ENCODE measurements at places on chromosomes 12 and 14. TPM values are rescaled to one million over a fixed set of nuclear protein-coding genes. Genes with fewer than 3 reads are reported as not detected.

GRCh38 chr12:131615326-131616042, 95.4 kb upstream of the SFSWAP start:
- H3K36me3 ChIP-seq, result no peaks in the 10 kb centered on the region
- H3K4me1 ChIP-seq, result no peaks in the 10 kb centered on the region
- no peak overlapping the region for H3K4me3 ChIP-seq
- H3K27ac ChIP-seq, result no peak overlapping the region

GRCh38 chr14:97977651-97978261, 1180.6 kb downstream of the VRK1 start:
- no peaks in the 10 kb centered on the region for H3K27me3 ChIP-seq
- no peaks in the 10 kb centered on the region for H3K4me1 ChIP-seq
- no peaks in the 10 kb centered on the region for H3K36me3 ChIP-seq
- no peak overlapping the region for H3K4me3 ChIP-seq

Gene OR4N5
- not detected for total RNA-seq

Gene SYNDIG1L
- not detected for total RNA-seq

GRCh38 chr12:43852744-43853143, 16.9 kb downstream of the TMEM117 start:
- peaks cover 5% of the 10 kb centered on the region for H3K36me3 ChIP-seq
- no peak overlapping the region for H3K4me3 ChIP-seq
- peaks cover 61% of the 10 kb centered on the region for H3K4me1 ChIP-seq
- H3K27me3 ChIP-seq, result no peaks in the 10 kb centered on the region

GRCh38 chr12:66137937-66138336, 7.4 kb upstream of the LLPH start:
- H3K4me3 ChIP-seq, result no peak overlapping the region
- no peaks in the 10 kb centered on the region for H3K27me3 ChIP-seq
- no peak for DNase-seq
- no peak overlapping the region for H3K27ac ChIP-seq

DNA sequence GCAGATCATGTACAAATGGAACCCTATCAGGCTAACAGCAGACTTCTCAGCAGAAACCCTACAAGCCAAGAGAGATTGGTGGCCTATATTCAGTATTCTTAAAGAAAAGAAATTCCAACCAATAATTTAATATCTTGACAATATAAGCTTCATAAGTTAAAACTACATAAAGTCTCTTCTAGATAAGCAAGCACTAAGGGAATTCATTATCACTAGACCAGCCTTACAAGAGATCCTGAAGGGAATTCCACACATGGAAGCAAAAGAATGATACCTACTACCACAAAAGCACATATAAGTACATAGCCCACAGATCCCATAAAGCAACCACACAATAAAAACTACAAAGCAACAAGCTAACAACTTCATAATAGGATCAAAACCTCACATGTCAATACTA, 60.4 kb upstream of the SCAF11 start:
- no peak overlapping the region for H3K27ac ChIP-seq
- no peak overlapping the region for H3K4me3 ChIP-seq

Gene PPP4R4
- 0.21 TPM for total RNA-seq

Gene ARPC3
- total RNA-seq, result 302 TPM

Gene COL2A1
- 200 TPM for total RNA-seq

DNA sequence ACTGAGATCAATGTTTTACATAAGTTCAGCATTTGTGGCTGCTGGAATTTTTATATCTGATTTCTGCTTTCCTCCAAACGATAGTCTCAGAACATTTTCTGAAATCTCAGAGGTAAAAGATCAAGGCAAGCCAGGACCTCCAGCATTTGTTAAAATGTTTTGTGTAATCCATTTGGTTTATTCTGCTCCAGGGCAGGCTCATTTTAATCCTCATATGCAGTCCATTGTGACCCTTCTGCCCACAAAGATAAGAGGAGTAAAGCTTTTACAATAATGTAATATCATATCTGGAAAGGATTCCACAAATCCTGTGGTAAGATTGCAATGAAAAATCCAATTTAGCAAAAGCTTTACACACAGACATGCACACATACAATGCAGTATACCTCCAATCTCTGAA, 55.3 kb upstream of the KCNH5 start:
- H3K4me3 ChIP-seq, result no peak overlapping the region
- no peaks in the 10 kb centered on the region for H3K27me3 ChIP-seq
- DNase-seq, result no peak
- H3K4me1 ChIP-seq, result no peaks in the 10 kb centered on the region
- no peak overlapping the region for H3K27ac ChIP-seq

Gene EGLN3
- 12.0 TPM for total RNA-seq

DNA sequence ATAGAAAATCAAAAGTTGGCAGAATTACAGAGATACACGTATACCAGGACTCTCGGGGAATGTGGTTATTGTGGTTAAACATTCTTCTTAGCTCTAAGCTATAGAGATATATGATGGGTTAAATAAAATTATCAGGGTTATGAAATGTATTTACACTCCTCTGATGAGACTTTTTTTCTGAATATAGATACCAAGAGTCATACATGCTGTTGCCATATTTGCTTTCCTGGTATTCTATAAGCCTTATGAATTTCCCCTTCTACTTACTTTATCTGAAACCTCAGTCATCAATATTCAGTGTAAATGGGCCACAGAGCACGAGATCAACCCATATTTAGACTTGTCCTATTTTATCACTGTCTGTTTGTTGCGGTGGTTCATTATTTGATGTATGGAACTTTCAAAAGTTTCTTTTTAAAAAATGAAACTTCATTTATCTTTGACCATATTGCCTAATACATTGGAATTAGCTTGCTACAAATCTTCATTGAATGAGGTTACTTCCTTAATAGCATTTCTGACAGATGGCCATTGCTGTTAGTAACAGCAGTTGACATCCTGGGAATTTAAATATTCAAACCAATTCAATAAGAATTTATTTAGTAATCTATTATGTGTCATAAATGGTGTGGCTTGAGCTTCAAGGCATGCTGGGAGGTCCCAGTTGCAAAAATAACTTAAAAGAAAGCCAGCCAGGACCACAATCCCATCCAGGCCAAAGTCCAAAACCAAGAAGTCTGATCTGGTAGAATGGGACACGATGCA, 393.5 kb downstream of the PCNX1 start:
- H3K27me3 ChIP-seq, result no peaks in the 10 kb centered on the region
- no peak overlapping the region for H3K4me3 ChIP-seq
- H3K36me3 ChIP-seq, result no peaks in the 10 kb centered on the region
- H3K27ac ChIP-seq, result no peak overlapping the region
- H3K4me1 ChIP-seq, result no peaks in the 10 kb centered on the region

DNA sequence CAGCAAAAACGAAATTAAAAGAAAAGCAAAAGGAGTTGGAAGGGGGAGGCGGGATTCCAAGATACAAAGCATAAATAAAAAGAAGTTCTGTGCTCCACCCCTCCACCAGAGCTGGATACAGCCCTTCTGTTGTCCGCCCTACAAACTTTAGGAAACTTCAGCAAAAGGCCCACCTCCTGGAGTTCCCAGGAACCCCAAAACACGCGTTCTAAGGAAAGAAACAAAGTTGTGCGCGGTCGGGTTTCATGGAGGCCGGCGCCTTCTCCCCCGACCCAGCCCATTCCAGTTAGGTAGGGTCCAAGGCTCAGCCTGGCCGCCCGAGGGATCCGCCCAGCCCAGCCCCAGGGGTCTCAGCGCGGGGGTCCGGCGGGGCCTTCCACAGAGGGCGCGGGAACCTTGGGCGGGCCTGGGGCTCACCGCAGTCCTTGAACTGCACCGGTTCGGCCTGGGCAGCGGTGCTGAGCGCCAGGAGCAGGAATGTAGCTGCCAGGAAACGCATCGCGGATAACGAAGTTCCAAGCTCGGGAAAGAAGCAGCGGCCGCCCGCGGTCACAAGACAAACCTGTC, at the start of gene NPC2:
Gene NPC2, minus strand, starts transcription at position 530 of the 567 bp plus-strand sequence. Its CDS starts 31 bp downstream, at position 499.
- no peaks in the 10 kb centered on the region for H3K27me3 ChIP-seq
- no peak for DNase-seq
- no peak within 1 kb of the TSS for H3K27ac ChIP-seq

DNA sequence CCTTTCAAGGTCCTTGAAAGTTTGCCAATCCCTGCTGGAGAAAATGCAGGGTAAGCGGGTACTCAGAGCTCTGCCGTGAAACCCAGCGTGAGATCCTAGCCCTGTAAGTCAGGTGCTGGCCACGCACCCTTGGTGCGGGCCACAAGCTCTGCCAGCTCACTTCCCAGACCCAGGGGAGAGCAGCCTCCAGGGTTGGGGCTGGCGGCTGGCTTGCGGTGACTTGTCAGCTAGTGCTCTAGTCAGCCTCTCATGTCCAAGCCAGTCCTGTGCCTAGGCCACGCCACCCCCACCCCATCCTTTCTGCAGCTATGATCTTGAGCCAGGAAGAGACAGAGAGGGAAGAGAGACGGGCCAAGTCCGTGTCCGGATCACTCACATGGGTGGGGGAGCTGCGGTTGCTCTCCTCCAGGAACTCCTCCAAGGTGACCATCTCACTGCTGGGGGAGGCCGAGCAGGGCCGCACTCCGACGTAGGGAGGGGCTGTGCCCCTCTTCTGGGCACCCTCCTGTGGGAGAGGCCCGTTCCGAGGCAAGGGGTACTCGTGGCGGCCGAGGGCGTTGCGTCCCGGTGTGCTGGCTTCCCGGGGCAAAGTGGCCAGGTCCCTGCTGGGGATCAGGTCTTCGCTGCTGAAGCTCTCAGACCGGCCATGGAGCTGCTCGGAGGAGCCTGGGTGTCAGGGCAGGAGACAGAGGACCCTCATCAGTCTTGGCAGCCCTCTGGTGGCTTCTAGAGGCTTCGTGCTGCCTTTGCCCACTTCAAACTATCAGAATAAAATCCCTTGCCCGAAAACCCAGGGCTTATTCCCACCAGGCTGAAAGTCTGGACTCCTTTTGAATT, 33.3 kb upstream of the GPR68 start:
- no peak overlapping the region for H3K4me3 ChIP-seq
- H3K27me3 ChIP-seq, result no peaks in the 10 kb centered on the region
- no peaks in the 10 kb centered on the region for H3K36me3 ChIP-seq
- H3K4me1 ChIP-seq, result no peaks in the 10 kb centered on the region
- H3K27ac ChIP-seq, result no peak overlapping the region

Gene CHGA
- total RNA-seq, result not detected

Gene BICDL1
- 14.2 TPM for total RNA-seq

DNA sequence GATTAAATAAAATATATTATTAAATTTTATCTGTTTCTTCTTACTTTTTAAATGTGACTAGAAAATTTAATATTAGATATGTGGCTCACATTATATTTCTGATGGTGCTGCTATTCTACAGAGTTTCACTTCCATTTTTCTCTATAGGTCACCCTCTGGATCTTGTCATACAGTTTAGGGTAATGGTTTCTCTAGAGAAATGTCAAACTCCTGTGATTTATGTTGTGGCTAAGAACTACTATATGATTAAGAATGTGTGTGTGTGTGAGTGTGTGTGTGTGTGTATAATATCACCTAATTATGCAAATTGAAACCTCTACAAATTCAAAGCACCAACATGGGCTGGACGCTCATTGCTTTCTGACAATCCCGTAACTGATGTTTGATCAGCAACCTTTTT, 325.9 kb downstream of the ADAMTS20 start:
- DNase-seq, result no peak
- H3K27me3 ChIP-seq, result no peaks in the 10 kb centered on the region
- H3K36me3 ChIP-seq, result no peaks in the 10 kb centered on the region
- no peak overlapping the region for H3K4me3 ChIP-seq
- H3K27ac ChIP-seq, result no peak overlapping the region

DNA sequence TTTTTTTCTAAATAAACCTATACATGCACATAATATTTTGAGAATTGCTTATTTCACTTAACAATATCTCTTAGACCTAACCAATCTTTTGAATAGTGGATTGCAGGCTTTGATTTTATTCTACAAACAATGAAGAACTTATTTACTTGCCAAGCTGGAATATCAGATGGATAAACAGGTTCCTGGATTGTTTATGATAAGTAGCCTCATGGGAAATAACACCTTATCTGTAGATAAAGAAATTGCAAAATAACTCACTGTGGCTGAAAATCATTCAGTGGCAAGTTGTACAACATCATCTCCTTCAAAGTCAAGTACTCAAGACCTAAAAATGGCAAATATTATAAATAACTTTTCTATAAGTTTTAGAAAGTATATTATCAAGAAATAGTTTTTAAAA, 335.4 kb upstream of the ATP2B1 start:
- H3K4me1 ChIP-seq, result no peaks in the 10 kb centered on the region
- no peaks in the 10 kb centered on the region for H3K27me3 ChIP-seq
- H3K4me3 ChIP-seq, result no peak overlapping the region
- no peaks in the 10 kb centered on the region for H3K36me3 ChIP-seq
- DNase-seq, result no peak

Gene RNASE2
- total RNA-seq, result not detected

DNA sequence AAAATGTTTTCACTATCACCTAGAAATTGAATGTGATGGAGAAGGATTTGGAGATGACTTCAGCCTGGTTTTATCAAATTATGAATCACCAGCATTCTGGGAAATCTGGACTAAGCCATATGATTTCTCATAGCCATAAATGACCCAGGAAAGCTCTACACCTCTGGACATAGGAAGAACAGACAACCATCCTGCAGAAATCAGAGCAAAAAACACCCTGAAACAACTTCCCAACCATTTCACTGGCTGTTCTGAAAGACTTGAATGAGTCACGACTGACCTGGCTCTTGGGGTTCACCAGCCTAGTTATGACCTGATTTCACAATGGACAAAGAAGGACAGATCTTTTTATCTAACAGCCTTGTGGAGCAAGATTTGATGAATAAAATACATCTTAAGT, 123.8 kb downstream of the KCNH5 start:
- no peaks in the 10 kb centered on the region for H3K27me3 ChIP-seq
- no peaks in the 10 kb centered on the region for H3K36me3 ChIP-seq
- no peak for DNase-seq
- no peak overlapping the region for H3K27ac ChIP-seq
- no peak overlapping the region for H3K4me3 ChIP-seq
- H3K4me1 ChIP-seq, result no peaks in the 10 kb centered on the region

DNA sequence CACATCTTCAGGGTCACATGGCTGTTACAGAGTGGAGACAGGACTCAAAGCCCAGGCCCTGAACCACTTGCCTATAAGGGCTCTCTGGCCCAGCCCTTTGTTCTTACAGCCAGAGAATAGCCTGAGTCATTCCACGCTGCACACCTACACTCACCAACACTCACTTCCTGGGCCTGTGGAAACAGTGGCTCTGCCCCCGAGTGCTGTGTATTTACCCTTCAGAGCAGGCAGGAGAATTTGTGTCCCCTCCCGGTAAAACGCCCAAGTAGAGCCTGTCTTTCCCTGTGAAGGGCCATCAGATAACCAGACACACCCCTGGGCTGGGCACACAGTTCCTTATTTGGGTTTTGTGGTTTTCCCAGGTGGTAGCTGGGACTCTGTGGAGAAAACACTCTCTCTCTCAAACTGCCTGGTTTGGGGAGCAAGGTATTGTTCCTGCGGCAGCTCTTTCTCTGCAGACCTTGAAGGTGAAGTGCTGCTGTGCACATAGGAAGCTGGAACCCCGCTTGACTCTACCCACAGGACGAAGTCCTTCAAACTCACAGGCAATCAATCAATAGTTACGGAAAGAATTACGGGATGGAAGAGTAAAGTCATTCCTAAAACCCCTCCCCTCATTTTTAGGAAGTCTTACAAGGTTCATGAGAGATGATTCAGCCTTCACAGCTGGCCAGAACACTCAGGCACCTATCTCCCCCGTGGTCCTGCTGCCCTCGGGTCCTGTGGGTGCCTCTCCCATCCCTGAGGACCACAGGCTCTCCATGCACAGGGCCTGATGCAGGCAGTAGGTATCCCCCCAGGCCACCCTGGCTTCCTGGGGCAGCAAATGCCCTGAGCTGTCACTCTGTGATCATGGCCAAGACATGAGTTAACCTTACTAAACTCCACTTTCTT, 20.3 kb downstream of the FIGNL2 start:
- H3K4me1 ChIP-seq, result no peaks in the 10 kb centered on the region
- no peak for DNase-seq
- no peak overlapping the region for H3K27ac ChIP-seq
- H3K27me3 ChIP-seq, result no peaks in the 10 kb centered on the region

Gene ANKRD33
- total RNA-seq, result not detected

- H3K4me3 ChIP-seq, result no peak overlapping the region
- H3K27me3 ChIP-seq, result no peaks in the 10 kb centered on the region
- H3K36me3 ChIP-seq, result no peaks in the 10 kb centered on the region
Measured at GRCh38 chr12:123142518-123142840, 8.4 kb downstream of the PITPNM2 start.

Measured in Caco-2 (cell line).